ENCODE measurements at places on chromosomes 4 and X.

DNA sequence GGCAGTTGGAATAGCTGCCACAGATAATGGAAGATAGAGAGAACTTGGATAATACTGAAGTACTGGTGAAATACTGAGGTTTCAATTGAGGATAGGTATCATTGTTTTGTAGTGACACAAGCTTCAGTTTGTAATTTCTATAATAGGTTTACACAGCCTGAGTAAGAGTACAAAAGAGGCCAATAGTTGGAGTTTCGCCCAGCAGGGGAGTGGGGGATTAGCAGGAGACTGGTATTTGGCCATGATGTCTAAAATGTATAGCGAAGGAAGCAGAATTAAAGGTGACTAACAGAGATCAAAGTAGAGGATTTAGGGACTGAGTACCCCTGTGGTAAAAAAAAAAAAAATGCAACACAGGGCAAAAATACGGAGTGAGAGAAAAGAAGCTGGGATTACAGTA, 129.5 kb downstream of the KCTD8 start:
- no peak for DNase-seq

DNA sequence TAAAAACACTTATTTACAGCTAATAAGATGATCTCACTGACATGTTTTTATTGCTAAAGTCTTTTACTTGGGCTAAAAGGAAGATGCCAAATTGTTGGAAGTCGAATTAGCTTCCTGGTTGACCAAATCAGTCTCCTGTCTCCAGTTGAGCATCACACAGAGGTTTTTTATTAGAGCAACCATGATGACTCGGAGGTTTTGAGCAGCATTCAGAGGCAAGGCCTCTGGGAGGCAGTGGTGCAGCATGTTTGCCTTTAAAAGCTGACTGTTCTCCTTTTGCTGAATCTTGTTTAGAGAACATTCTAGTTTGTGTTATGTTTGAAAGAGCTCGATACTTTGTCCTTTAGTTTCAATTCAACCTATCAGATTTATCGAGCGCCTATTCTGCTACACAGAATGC, 2.1 kb downstream of the UCHL1 start:
- peak; percentile 19 for DNase-seq

DNA sequence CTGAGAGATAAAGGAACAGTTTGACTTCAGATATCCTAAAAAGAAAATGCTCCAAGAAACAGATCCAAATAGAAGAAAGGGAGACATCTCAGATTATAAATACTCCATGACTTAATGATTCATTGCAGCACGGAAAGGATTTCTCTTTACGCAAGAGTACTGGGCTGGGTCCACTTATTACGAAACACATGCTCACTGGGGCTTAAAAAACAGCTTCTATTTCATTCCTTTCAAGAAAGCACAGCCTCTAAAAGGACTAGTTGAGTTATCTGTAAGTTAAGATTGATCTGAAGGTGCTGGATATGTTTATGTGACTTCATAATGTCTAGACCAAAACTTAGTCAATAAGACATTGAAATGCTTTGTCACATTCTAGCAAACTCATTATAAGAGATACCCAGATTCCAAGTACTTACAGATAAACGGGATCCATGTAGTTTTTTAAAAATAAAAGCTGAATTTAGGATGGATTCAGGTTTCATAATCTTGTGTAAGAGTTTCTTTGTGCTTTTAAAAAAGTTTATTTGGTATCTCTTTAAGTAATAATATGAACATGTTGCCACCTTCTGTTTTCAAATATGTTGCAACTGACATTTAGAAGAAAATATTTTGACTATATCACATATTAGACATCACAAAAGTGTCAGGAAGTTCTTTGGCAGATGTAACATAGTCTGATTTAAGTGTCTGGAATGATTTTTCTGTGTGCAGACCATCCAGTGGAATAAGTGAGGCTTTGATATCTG, 109.5 kb upstream of the MYOZ2 start:
- no peak for DNase-seq

GRCh38 chr4:113602646-113603228, 158.8 kb downstream of the CAMK2D start:
- DNase-seq, result no peak

GRCh38 chr4:41424522-41424921, 113.4 kb upstream of the LIMCH1 start:
- DNase-seq, result no peak

- DNase-seq, result no peak
These were observed 113.5 kb downstream of the VSIG4 start for GRCh38 chrX:65926095-65927019.

- no peak for DNase-seq
These were observed 15.2 kb downstream of the C4orf46 start for GRCh38 chr4:158656439-158656838.

Data from nephron progenitor cell (in vitro differentiated cells).